Lower leg skin (tissue), 4 donors: ENCODE measurements at places on chromosomes 1 and 21.

DNA sequence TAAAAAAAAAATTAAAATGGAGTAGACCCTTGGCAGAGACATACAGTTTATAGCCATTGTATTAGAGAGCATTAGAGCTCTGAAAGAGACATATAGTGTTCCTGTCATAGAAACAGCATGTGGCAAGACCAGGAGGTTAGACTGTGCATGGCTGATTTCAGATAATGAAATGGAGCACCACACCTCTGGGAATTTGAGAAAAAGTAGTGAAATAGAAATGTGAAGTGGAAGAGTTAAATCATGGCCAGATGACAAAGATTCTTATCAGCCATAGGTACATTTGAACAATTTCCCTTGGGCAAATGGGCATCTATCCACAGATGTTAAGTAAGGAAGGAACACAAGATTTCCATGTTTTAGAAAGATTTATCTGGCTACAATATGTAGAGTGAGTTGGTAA lies 1083.1 kb downstream of the PLA2G4A start:
- DNase-seq: no peak

DNA sequence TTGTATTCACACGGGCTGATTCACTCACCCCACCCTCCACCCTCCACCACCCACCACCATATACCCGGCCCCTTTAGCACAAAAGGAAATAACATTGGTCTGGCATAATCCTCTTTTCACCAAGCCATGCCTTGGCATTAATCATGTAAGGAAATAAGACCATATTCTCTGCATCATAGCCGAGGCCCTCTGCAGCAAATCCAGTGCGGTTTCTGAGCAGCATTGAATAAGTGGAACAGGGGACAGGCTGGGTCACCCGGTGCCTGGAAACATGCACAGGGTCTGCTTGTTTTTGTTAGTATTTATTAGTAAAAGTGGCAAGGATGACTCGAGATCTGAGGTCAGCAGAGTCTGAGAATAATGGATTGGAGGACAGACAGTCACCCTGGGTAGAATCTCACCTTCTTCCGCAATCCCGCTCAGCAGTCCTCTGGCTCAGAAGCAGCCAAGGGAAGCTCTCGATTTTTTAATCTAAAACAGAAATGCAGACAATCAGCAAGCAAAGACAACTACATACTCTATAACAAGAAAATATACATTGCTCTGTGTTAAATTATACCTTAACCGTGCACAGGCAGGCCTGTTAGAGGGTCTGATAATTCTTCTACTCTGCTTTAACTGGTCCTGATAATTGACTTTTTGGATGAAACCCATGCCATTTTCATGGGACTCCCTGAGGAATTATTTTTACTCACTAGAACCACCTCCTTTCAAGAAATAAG lies 52.4 kb upstream of the CDC42BPA start:
- no peak for DNase-seq

DNA sequence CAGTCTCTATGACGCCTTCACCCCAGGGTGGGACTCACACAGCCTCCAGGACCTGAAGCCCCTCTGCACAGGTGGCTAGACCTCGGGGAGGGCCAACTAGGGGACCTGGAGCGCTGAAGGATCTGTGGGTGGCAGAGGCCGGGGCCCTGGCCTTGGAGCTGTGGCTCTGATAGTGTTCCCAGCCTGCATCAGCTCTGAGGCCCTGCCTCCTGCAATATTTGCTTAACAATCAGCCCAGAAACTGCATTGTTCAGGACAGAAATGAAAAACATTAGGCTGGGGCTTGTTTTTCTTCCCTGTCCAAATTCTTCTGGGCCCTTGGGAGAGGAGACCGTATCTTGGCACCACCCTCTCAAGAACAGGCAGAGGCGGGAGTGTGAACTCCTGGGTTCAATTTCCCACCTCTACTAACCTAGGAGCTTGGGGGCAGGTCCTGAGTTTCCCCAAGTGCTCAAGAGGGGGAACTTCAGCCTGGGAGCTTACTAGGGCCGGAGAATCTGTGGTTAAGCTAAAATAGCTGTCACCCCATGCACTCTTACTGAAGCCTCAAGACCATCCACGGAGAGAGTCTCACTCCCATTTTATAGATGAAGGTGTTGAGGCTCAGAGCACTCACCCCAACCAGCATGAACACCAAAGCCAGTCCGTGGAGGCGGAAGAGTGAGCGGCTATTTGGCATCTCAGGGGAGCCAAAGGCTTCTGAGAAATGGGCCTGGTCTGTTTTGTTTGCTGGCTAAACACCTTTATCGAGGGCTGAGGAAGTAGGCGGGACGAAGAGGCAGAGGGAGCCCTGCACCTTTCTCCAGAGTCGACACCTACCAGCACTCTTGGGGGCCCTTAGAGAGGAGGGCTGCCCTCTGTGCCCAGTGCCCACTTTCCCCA lies 18.8 kb upstream of the CASZ1 start:
- DNase-seq: no peak

GRCh38 chr1:180192172-180192571 lies 37.5 kb downstream of the QSOX1 start:
- no peak for DNase-seq

- DNase-seq: no peak
Observed at GRCh38 chr1:202361701-202362100, 13.2 kb downstream of the PPP1R12B start.

DNA sequence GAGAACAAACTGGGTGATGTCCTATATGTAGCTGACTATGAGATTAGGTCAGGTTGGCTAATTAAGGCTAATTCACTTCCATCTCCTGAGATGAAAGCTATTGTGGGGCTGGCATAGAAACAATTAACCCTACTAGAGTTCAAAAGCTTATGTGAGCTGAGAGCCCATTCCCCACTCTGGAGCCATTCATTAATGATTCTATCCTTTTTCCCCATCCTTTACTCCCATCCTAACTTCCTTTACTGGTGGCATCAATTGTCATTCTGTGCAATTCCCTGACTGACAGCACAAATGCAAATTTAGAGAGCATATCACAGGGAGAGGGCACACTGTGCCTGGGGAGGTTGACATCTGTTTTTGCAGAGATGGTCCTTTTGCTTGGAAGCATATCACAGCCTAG lies 103.9 kb downstream of the URB2 start:
- no peak for DNase-seq

- peak; percentile 97 for DNase-seq
Observed at GRCh38 chr1:25796811-25797458, 3.1 kb upstream of the SELENON start.

- no peak for DNase-seq
Observed at GRCh38 chr1:97901017-97901658, 19.7 kb downstream of the DPYD start.

DNA sequence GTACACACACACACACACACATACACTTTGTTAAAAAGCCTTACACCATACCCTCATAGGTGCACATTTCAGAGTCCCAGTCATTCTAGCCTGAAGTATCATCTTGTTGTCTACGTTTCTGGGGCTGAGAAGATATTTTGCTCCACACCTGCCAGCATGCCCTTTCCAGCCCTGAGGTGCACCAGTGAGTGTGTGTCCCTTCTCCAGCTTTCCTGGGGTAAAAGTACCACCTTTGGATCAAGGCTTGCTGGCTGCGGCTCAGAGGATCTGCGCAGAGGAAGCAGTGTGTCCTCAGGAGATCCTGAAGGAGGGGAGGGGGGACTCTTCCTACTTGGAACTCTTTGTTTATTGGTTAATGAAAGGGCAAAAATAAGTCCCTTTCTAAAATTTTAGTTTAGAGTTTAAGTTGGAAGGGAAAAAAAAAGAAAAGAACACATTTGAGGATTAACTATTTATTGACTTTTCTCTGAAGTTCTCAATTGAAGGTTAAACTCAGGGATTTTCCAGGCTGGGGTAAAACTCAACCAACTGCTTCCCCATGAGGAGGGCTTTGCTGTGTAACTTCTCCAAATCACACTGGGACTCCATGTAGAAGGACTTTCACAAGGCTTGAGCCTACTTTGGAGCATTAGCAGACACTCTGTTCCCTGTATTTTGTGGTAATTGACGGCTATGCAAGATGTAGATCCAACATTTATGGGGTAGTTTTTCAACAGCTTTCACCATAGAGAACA lies 200.3 kb upstream of the SGIP1 start:
- DNase-seq: no peak

GRCh38 chr1:183881387-183882131 lies 76.6 kb downstream of the RGL1 start:
- DNase-seq: no peak

- DNase-seq: no peak
Observed at GRCh38 chr1:5574641-5575040, 417.6 kb downstream of the NPHP4 start.

DNA sequence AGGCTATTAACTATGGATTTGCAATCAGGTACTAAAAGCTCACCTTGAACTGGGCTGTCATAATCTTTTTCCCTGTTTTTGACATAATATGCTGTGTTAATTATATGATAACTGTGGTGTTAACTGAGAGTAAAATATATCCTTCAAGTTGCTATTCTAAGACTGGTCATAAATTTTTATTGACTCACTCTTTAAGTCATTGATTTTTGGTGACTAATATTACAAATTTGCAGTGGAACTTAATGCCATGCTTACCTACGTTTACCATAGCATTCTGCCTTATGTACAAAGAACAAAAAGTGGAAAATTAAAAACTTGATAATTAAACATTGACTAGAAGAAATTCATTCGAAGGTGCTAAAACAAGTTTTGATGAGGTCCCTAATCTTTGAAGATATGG lies 872.4 kb downstream of the BRINP3 start:
- DNase-seq: no peak

- no peak for DNase-seq
Observed at GRCh38 chr1:30982937-30983336, 74.4 kb upstream of the SDC3 start.

DNA sequence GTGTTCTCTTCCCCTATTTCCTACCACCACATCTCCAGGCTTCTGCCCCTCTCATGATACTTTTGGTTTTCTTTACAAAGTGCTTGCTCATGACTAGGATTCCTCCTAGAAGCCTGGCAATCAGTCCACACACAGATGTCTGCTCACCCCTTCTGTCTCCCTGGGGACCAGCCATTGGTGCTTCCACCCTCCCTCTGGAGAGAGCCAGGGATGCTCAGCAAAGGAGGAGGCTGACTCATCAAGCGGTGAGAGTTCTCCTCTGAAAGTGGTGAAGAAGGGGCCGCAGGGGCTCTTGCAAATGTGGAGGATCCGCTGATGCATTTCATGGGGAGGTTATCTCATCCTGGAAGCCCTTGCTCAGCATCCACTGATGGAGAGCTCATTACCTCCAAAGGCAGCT lies 14.5 kb downstream of the NT5C1A start:
- no peak for DNase-seq

GRCh38 chr1:155012026-155012546 lies 9.5 kb downstream of the ZBTB7B start:
- DNase-seq: peak; percentile 95

GRCh38 chr1:93716163-93716562 lies 34.5 kb upstream of the BCAR3 start:
- no peak for DNase-seq

DNA sequence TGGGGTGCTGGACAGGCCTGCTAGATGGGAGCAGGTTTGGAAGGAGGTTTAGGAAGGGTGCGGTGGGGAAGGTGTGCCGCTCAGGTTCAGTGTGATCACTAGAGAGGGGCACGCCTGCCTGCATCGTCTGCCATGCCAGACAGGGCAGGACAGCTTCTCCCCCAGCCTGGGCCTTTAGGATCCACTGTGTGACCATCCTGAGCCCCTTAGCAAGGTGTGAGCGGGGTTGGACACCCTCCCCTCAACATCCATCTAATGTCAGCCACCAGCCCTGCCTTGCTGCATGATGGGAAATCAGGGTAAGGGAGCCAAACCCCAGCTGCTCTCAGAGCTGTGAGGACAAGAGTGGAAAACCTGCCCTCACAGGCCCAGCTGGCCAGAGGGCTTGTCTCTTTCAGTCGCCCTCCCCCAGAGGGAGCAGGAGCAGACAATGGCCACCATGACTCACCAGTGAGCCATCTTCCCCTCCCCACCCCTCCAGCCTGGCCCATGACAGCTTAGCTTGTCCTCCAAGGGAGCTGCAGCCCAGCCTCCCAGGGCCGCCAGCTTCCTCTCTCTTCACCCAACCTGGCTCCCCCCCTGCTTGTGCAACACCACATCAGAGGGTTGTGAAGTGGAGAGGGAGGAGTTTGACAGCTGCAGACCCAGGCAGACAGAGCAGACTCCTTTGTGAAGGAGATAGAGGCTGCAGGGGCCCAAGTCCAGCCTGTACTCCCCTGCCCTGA lies 37.0 kb downstream of the NUAK2 start:
- peak; percentile 97 for DNase-seq

DNA sequence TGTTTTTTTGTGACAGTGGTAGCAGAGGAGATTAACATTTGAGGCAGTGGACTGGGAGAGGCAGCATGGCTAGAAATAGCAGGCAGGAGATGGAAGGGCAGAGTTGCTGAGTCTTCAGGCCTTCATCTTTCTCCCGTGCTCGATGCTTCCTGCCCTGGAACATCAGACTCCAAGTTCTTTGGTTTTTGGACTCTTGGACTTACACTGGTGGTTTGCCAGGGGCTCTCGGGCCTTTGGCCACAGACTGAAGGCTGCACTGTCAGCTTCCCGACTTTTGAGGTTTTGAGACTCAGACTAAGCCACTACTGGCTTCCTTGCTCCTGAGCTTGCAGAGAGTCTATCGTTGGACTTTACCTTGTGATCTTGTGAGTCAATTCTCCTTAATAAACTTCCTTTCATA lies 24.2 kb upstream of the LEFTY2 start:
- no peak for DNase-seq

DNA sequence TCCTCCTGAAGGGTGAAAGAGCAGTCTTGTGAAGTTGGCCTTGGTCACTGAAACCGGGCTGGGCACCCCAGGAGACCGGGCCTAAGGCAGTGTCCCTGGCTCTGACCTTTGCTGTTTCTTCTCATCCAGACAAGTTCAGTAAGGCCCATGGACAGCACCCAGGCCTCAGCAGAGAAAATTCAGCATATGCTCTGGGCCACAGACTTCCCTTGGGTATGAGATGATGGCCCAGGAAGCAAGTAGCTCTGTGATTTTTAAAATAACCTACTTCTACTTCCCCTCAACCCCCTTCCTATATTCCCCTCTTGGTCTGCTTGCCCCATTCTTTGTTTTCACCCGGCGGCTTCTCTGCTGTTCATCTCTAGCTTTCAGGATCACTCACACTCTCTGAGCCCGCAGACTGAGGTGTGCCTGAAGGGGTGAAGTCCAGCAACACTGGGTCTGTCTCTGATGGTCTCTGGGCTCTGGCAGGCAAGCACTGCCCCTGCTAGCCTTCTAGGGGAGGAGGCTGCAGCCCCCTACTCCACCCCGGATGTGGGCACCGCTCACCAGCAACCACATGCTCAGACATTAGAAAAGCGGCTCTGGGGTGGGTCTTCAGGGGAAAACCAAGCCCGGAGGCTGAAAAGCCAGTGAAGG lies 2.9 kb upstream of the GPR25 start:
- DNase-seq: no peak

GRCh38 chr1:155064111-155064831 lies 731 bp downstream of the EFNA4 start:
- no peak for DNase-seq

DNA sequence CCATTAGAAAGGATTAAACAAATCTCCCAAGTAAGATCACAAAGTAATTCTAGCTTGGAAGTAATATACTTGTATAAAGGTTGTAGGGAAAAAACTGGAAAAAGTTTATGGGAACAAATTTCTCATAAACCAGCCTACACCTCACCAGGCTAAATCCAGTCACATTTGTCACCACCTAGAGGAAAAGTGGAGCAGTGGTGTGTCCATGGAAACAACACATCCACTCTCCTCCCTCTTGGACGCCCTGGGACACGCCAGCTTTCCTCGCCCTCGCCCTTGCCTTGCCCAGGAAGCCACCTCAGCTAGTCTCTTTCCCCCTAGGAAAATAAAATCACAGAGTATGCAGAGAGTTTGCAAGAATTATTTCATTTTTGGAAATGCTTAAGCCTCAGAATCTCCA lies 2.2 kb downstream of the PALMD start:
- peak; percentile 88 for DNase-seq
